Frontal cortex (tissue), 4 donors: ENCODE measurements at places on chromosomes 4 and X.
A peak's percentile ranks its signal among the peaks of the same experiment; 100 is the strongest.

DNA sequence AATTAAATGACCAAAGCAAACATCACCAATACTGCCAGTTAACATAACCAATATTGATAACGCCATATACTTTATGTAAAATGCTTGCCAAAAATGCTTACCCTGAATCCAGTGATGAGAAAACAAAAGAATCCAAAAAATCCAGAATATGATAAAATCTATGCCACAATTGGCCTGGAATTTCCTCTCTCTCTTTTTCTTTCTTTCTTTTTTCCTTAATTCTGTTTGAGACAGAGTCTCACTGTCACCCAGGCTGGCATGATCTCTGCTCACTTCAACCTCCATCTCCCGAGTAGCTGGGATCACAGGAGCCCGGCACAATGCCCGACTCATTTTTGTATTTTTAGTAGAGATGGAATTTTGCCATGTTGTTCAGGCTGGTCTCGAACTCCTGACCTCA, 9.8 kb upstream of the SLC7A11 start:
- no peak for DNase-seq

DNA sequence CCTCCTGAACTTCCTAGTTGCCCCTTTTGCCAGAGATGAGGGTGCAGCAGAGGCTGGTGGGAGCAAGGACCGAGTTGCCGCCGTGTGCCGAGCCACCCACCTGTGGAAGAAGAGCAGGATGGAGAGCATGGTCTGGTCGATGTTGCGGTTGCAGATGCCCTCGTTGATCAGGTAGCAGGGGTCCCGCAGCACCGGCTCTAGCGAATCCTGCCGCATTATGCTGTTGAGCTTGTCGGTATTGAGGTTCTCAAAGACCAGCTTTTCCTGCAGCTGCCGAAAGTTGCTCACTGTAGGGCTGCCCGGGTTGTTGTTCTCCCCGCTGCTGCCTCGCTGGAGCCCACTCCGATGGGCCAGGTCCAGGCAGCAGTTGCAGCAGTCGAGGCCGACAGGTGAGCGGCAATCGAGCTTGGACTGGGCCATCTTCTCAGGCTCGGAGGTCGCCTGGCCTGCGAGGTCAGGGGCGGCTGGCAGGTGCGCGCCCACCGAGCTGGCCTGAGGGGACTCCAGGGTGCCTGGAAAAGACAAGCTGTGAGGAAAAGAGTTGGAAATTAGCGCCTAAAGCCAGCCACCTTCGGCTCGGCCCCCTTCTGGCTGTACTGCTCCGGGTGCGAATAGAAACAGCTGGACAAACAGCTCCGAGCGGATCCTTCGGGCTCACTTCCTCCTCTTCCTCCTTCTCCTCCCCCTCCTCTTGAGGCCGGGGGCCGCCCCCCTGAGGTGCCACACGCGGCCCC, 420 bp downstream of the TSC22D3 start:
- DNase-seq = no peak

DNA sequence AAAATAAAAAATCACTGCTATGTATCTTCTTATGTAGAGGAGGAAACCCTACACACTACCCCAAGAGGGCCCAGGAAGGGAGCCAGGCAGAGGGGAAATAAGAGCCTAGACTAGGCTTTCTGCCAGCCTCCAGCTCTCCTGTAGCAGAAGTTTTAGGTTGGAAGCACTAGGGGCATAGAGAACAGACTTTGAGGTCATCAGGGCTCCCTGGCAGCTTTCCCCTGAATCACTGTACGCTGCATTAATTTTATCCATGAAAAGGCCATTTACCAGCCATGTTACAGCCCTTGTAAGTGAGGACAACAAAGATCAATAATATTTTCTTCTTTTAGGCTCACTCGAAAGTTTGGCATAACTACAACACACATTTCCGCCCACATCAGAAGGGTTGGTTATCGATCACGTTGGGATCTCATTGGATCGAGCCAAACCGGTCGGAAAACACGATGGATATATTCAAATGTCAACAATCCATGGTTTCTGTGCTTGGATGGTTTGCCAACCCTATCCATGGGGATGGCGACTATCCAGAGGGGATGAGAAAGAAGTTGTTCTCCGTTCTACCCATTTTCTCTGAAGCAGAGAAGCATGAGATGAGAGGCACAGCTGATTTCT, 24.7 kb downstream of the RPL9 start:
- no peak for DNase-seq

DNA sequence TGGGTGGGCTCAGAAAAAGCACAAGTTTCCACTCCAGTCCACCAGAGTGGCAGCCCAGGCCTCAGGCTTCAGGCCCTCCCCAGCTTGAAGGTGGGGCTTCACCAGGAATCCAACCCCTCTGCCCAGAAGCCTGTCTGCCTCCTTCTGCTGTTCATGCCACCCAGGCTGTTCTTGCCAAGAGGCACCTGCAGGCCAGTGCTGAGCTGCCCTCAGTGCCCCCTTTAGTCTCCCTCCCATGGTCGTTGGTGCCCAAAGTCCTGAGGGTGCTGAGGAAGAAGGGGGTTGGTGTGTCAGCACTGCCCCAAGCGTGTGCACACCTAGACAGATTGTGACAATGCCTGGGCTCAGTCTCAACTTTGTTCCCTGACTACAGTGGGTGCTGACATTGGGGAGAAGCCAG, 475.3 kb downstream of the EPHA5 start:
- DNase-seq = no peak

DNA sequence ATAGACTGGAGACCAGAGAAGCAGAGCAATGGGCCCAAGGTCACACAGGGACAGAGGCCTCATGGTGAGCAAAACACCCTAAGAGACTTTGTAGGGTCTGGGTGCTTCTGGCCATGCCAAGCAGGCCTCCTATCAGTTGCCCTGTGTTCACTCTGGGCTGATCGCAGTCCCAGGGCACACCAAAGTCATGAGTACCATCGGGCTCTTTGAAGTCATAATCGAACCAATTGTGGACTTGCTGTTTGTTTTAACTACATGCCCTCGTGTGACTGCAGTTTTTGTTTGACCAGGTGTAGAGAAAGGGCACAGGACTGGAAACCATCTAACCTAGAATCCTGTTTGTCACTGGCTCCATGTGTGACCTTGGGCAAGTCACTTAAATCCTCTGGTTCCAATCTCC, 172.5 kb upstream of the CPEB2 start:
- no peak for DNase-seq

DNA sequence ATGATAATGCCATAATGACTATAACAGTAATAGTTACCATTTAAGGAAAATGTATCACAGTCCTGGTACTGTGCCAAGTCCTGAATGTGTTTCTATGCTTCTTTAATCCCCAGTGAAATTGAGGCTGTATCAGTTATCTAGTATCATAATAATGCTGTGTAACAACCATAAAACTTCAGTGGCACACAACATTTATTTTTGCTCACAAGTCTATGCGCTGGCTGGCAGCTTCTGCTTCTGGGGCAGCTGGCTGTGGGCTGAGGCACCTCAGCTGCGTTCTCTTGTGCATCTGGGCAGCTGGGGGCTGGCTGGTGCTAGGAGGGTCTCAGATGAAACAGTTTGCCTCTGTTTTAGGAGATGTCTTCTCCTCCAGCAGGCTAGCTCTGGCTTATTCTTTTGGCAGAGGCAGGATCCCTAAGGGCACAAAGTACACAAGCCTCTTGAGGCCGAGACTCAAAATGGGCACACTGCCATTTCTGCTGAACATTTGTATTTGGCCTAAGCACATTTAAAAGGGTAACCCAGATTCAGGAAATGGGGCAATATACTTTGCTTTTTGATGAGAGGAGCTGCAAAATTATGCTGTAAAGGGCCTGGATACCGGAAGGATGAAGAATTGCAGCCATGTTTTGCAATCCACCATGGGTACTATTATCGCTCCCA, 62.6 kb upstream of the DHX15 start:
- DNase-seq = no peak

- no peak for DNase-seq
These were observed 56.4 kb downstream of the IRF2 start for GRCh38 chr4:184417802-184418511.

DNA sequence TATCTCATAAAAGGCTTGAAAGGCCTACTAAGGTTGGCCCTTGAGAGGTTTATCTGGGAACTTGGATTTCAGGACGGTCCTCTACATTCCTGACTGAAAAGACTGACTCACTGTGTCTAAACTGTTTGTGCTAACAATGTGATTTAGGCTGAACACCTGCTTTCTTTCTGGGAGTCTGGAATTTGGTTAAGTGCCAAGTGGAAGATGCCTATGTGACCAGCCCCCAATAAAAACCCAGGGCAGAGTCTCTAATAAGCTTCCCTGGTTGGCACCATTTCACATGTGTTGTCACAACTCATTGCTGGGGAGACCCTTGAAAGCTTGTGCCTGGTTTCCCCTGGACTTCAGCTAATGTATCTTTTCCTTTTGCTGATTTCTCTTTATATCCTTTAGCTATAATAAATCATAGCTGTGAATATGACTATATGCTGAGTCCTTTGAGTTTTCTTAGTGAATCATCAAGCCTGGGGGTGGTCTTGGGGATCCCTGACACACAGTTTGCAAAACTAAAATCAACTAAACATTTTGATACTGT, 55.1 kb downstream of the GPR82 start:
- no peak for DNase-seq

- no peak for DNase-seq
These were observed 99.9 kb downstream of the NHS start for GRCh38 chrX:17474892-17475291.

DNA sequence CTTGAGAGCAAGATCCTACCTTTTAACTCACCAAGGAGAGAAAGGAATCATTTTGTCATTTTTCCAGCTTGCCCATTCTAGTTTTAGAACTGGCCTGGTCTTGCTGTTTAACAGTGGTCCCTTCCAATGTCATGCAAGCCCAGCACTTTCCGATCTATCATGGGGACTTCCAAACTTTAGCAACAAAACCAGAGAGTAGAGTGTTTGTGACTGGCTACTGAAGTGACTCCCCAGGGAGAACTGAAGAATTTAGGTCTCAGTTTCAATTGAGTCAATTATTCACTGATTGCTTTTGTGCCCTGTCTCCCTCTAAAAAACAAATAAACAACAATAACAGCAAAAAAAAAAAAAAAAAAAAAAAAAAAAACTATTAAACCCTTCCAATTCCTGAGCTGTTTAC, 108.3 kb downstream of the LHFPL1 start:
- no peak for DNase-seq

GRCh38 chr4:8330821-8331574, 61.4 kb downstream of the HTRA3 start:
- DNase-seq = no peak

GRCh38 chrX:107673933-107674479, 45.7 kb downstream of the PRPS1 start:
- no peak for DNase-seq

DNA sequence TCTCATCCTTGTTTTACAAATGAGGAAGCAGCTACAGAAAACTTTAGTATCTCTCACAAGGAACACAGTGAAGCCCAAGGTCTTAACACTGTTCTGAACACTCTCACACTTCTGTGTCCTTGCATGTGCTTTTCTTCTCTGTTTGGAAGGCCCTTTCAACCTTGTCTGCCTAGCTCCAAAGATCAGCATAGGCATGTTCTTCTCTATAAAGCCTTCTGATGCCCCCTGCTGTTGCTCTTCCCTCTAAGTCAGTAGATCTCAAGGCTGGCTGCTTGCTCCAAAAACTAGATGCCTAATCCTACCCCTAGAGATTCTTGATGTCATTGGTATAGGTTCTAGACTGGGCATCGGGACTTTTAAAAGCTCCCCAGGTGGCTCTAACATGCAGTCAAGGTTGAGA, 5.9 kb downstream of the APOO start:
- peak; percentile 33 for DNase-seq

GRCh38 chrX:64394874-64395567, at the start of gene MTMR8:
MTMR8 (minus strand) TSS chrX:64395452; CDS start chrX:64395363, 89 bp downstream.
- peak; percentile 63 for DNase-seq

DNA sequence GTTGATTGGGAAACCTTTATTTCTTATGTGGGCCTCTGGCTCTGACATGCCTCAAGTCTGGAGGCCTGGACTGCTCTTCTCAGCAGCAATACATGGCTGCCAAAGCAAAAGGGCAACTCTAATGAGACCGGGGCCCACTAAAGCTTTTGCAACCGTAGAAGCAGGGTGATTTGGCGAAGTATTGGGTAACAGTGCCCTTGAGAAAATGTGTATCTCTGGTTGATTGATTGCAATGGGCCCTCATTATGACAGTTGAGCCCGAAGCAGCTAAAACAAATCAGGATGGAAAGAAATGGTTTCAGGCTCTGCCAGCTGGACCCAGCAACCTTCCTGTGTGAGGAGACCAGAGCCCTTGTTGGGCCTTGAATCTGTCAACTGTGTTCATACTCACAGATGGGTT, 73.4 kb downstream of the CLCN4 start:
- DNase-seq = no peak

DNA sequence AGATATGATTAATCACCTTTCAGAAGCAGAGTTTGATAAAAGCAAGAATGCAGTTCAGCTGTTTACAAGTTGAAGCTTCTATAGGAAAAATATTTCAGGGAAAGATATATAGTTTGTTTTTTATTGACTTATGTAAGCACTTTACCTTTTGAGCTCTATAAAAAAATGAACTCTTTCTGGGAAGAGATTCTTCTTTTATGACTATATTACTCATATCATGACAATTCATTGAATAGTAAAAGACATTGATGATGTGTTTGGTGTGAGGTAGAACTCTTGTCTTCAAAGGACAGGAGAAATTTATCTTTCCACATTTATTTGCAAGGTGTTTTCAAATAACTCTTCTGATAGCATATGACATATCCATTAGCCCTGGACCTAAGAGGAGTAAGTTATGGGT, 156.6 kb downstream of the SLC4A4 start:
- DNase-seq = no peak

DNA sequence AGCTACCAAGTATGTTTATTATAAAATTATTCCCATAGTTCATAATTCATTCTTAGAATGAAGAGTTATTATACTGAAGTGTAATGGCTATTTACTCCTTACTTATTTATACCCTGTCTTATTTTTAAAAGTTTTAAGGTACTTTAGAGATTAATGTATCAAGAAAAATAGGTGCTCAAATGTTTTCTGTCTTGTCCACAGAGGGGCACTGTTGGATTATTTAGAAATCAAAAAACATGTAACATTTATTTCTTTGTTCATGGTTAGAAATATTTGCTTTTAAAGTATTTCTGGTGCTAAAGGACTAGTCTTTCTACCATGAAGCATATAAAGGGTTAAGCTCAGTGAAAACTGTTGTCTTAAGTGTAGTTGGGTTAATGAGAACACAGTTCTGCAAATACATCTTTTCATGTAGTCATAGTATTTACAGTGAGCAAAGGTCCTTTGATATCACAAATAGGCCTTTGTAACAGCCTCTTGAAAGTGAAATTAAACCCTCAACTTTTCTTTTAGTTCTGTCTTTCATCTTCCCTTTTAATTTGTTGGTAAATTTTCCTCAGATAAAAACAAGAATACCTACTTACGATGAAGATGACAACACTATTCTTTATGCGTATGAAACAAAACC, 7.7 kb downstream of the SCML1 start:
- DNase-seq = no peak

DNA sequence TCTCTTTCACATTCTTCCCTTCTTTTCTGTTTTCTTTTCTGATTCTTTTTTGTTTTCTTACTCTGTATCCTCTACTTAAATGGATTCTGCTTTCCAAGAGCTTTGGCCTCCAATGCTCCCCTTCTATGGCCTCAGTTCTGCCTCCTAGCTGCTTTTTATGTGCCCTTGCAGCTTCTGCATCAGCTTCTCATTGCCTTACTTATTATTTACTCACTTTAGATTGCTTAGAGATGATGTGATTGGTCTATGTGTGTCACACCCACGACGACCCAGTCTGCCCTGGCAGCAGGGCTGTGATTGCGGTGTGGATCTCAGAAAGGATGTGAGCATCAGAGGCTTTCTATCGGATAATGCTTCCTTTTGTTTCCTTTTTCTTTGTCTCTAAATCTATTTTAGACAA, 71.8 kb upstream of the SMARCA5 start:
- DNase-seq = no peak

GRCh38 chr4:181860668-181861067, 382.5 kb upstream of the TENM3 start:
- DNase-seq = no peak
